GM12865 (cell line): ENCODE measurements at places on chromosomes 11 and 22.

DNA sequence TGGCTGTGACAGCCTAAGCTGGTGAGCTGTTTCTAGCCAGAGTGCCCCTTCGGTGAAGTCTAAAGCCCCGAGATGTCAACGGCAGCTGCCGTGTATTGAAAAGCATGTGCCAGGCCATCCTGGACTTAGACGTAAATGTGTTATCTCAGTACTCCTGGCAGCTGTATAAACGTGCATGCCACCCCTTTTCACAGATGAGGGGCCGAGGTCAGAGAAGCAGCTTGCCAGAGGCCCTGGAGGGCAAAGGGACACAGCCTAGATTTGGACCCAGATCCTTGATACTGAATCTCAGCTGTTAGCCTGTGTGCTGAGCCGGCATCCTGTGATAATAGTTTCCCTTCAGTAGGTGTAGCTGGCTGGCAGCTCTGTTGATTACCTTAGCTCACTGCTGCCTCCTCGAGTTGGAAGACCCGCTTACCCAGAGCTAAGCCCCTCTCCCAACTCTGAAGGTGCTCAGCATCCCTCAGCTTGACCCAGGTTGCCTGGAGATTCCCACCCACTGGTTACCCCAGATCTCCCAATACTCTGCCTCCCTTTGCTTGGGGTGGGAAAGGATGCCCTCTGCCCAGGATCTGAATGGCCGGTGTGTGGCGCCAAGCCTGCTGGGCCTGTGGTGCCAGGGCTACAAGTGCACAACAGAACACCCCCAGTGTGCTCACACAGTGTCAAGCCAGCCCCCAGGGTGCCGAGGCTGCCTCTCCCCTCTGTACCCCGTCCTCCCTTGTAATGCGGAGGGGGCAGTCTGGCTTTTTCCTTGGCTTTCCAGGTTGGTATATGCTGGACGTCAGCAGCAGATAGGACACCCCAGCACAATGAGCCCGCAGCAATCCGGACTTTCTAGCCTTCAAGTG, 59.8 kb upstream of the WNT7B start:
- peak; percentile 70 for DNase-seq

- peak; percentile 69 for DNase-seq
Observed at GRCh38 chr11:66883016-66883965, 26.4 kb downstream of the LRFN4 start.

- no peak for DNase-seq
Observed at GRCh38 chr22:49613511-49614270, 214.0 kb downstream of the BRD1 start.

DNA sequence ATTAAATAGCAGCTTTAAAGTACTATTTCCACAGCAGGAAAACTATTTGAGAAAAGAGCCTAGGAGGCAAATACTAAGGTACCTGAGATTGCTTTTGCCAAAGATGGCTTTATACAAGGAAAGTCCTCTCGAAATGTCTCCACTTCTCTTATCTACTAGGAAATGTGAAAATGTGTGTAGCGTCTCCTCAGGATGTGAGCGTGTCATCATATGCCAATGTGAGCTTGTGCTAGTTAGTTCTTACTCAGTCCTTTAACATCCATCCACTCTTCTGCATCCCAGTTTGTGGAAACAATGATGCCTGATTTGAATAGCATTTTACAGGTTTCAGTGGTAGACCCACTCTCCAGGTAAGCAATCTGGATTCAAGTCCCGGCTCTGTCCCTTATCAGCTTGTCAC, 421.0 kb downstream of the DYNC2H1 start:
- DNase-seq = no peak

DNA sequence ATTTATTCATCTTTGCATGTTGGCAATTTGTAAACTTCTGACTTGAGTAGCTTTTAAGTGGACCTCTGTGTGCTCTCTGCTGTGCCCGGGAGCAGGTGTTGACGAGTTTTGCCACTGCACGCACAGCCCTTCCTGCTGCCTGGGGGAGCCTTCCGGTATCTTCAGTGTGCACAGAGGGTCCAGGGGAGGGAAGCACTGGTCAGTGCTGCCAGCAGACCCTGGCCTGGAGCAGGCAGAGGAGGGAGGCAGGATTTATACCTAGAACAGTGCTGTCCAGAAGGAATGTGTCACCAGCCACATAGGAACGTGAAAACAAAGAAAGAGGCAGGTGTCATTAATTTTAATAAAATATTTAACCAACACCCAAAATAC, 403.6 kb downstream of the TBC1D22A start:
- DNase-seq = no peak

GRCh38 chr11:106242718-106243415, 165.4 kb downstream of the AASDHPPT start:
- DNase-seq = no peak
